CMK (cell line): ENCODE measurements at places on chromosomes 13 and 19.

GRCh38 chr13:107835339-107836018 is 379.9 kb downstream of the LIG4 start:
- DNase-seq = no peak

- DNase-seq = no peak
These were observed 369.4 kb downstream of the LIG4 start for GRCh38 chr13:107845911-107846310.

DNA sequence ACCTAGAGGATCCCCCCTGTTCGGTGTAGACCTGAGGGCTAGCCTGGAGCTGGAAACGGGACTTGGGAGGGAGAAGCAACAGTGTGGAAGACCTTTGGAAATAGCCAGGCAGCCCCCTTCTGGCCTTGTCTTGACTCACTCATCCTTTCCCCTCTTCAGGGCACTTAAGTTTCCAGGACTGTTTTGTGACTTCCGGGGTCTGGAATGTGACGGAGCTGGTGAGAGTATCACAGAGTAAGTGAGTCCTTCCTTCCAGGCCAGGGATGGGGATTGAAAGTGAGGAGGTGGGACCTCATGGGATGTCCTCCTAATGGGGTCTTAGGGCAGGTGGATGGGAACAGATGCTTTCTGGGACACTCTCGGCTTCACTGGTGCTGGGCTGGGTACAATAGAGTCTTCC is 29.4 kb downstream of the LYL1 start:
- DNase-seq = no peak

GRCh38 chr13:111614009-111614408 is 293.6 kb downstream of the TEX29 start:
- no peak for DNase-seq

DNA sequence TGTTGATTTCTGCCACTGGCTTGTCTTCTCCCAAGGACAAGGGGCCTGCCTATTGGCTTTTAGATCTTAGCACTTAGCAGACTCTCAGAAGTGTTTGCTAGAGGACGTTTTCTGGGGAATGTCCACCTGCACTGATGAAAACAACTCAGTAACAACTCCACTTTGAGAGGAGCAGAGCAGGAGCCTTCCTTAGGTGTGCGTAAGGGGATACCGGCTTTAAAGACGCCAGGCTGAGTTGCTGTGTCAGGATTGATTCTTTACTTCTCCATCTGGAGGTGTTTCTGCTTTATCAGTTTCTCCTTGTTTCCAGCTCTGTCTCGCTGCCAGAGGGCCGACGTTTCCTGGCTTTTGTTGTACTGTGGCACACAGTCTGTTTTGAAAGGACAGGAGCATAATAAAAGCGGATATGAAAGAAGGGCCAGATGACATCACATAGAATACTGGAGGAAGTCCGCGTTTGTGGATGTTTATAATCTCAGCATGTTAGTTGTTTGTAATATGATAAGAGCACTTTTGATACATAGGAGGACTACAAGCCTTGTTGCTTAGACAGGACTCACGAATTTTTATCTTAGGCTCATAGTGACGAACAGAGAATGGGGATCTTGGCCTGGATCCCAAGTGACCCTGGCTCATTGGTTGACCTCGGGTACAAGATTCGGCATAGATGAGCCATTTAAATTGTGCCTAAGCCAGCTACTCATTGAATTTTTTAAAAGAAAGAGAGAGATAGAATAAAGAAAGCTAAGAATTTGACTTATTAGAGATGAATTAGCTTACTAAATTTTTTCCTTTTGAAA is 34.6 kb downstream of the COL4A2 start:
- DNase-seq = no peak

- DNase-seq = no peak
These were observed 112.5 kb downstream of the SOX1 start for GRCh38 chr13:112179421-112179820.
